ENCODE measurements at places on chromosomes 16 and 17.

DNA sequence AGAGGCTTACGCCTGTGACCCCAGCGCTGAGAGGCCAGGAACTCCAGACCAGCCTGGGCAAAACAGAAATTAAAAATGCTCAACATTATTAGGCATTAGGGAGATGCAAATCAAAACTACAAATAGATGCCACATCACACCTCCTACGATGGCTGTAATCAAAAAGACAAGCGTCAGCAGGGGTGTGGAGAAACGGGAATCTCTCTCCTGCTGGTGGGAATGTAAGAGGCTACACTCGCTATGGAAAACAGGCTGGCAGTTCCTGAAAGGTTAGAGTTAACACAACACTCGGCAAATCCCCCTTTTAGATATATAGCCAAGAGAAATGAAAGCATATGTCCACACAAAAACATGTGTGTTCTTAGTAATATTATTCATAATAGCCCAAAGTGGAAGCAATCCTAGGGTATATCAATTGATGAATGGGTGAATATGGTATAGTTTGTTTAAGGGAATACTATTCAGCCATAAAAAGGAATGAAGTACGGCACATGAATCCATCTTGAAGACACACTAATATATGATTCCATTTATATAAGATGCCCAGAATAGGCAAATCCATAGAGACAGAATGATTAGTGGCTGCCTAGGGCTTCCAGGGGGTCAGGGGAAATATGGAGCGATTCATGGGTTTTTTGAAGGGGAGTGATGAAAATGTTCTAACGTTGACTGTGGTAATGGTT is 1.8 kb upstream of the NPRL3 start:
- no peak for DNase-seq

DNA sequence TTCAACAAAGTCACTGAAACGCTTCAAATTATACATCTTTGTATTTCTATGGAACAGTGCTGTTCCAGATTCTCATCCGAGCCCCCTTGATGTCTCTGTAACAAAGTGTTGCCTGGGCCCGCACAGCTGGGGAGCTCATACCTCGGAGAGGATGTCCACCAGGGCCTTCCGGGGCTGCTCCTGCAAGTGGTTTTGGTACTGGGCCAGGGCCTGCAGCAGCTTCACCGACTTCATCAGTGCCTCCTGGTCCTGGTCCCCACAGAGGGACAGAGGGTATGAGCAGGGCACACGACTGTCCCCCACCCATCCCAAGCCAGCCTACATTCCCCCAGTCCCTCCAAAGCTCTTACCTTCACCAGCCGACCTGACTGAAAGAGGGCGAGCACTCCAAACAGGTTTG is 1.5 kb downstream of the MYBBP1A start:
- no peak for DNase-seq

- DNase-seq, result peak; percentile 73
These were observed 11.5 kb downstream of the SLC35B1 start for GRCh38 chr17:49696233-49696761.

- DNase-seq, result no peak
These were observed 297.7 kb downstream of the SEC14L1 start for GRCh38 chr17:77438241-77439188.

DNA sequence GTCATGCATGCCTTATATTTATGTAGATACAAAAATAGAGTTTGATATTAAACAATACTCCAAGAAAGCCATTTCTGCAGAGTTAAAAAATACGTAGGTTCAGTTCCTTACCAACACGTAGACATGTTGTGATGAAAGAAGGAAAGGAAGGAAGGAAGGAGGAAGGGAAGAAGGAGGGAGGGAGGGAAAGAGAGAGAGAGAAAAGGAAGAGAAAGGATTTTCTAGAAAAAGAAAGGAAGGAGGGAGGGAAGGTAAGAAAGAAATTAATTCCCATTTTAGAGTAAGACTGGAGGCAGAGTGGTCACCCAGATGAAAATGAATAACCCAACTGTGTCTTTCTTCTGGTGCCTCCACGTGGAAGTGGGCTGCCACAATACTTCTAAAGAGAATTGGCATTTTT is 652.1 kb downstream of the WWOX start:
- no peak for DNase-seq

DNA sequence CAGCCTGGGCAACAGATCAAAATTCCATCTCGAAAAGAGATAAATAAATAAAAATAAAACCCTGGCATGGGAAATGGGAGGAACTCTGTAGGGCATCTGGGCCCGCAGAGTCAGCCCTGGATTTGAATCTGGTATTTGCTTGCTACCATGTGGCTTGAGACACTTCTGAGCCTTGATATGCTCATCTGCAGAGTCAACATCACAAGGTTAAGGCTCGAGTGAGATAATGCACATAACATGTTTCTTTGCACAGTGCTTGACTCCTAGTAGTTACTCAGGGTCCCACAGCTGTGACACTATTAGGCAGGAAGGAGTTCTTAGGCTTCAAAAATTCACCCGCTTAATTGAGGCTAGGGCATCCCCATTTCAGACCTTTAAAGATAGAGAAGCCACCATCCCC is 21.3 kb downstream of the CDK5RAP3 start:
- no peak for DNase-seq

GRCh38 chr17:68398691-68399637 is 58.3 kb downstream of the WIPI1 start:
- peak; percentile 28 for DNase-seq

GRCh38 chr17:73465130-73465952 is 153.5 kb upstream of the CDC42EP4 start:
- no peak for DNase-seq

Measured in CD4-positive, alpha-beta T cell treated with Interleukin-2 at 100 ng/mL for 4 hours (primary cell).